Ureter (tissue), 1 donor: ENCODE measurements at places on chromosomes 7 and 10. TPM values are rescaled to one million over a fixed set of nuclear protein-coding genes. Genes with fewer than 3 reads are reported as not detected.

Gene CDHR1
- 1.5 TPM for total RNA-seq

Gene FAM3C
- total RNA-seq, result 64.1 TPM

Gene ASB10
- total RNA-seq, result not detected

Gene GLCCI1
- 25.5 TPM for total RNA-seq

Gene CHRM2
- 0.81 TPM for total RNA-seq

Gene SEMA3E
- 24.0 TPM for total RNA-seq

Gene DDIT4
- total RNA-seq, result 525 TPM

Gene GPR15LG
- total RNA-seq, result 29.2 TPM

Gene FFAR4
- total RNA-seq, result 0.13 TPM

Gene LIPM
- not detected for total RNA-seq

Gene EXOC4
- total RNA-seq, result 145 TPM

Gene RARRES2
- 91.0 TPM for total RNA-seq

Gene PSMG3
- 32.0 TPM for total RNA-seq

Gene CHAT
- not detected for total RNA-seq

Gene EPDR1
- 20.1 TPM for total RNA-seq
